SJCRH30 (cell line): ENCODE measurements at places on chromosomes 4 and X. TPM values are rescaled to one million over a fixed set of nuclear protein-coding genes. Genes with fewer than 3 reads are reported as not detected.

- DNase-seq, result no peak
Measured at GRCh38 chrX:20032201-20032600, 41.3 kb upstream of the BCLAF3 start.

- no peak for DNase-seq
Measured at GRCh38 chrX:23436875-23437274, 102.2 kb downstream of the PTCHD1 start.

GRCh38 chrX:139446832-139447231, 83.7 kb upstream of the F9 start:
- DNase-seq, result no peak

GRCh38 chr4:54743562-54743961, 85.8 kb downstream of the KIT start:
- DNase-seq, result no peak

DNA sequence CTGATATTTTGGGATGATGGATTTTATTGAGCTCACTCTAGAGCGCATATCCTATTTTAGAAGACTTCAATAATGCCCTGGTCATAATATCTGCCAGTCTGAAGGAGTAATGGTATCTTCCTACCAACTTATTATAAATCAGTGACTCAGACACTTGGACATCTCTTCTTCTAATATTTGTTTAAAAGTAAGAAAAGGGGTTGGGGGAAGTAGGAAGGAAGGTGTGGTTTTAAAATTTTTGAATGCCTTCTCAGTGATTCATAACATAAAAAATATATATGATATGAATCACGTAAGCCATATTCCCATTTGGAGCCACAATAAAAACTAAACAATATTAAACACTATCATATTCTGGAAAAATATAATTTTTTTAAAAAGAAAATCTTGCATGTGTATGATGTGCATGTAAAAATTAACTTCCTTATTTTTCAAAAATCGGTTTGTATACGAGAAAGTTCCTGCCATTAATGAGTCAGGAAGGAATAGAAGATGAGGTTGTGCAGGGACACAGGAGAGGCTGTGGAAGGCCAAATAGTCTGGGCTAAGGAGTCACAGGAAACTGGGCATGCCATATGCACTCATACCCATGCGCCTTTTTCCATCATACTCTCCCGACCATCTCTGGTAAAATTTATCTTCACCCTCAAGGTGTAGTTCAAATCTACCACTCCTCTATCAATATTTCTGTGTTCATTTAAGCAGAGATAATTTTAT, 286.5 kb downstream of the EPHA5 start:
- no peak for DNase-seq

DNA sequence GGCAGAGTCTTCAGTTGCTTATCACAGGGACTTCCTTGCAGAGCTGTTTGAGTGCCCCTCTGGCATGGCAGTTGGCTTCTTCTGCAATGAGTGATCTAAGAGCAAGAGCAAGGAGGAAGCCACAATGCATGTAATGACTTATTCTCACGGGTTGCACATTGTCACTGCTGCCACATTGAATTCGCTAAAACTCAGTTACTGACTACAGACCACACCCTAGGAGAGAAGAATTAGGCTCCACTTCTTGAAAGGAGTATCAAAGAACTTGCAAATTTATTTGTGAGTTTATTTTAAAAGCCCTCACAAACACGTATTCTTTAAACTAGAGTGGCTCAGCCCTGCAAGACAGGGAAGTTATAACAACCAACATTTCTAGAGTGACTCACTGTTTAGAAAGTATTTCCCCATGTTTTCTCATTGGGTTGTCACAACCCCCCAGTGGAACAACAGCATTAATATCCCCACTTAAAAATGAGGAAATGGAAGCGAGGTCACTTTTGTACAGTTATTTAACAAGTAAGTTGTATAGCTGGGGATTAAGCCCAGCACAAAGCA, 32.4 kb upstream of the RBPJ start:
- no peak for DNase-seq

GRCh38 chrX:69255441-69256290, 90.4 kb upstream of the PJA1 start:
- DNase-seq, result no peak

The GUCY1A1 gene
- 0.08 TPM in 1 of 2 replicates, not detected in the other for total RNA-seq

The PIGA gene
- 38.8 and 43.0 TPM in 2 replicates for total RNA-seq

The PLK4 gene
- 55.7 and 66.5 TPM in 2 replicates for total RNA-seq

The KLHL34 gene
- total RNA-seq, result 0.03 TPM in 1 of 2 replicates, not detected in the other
